ENCODE measurements at places on chromosomes 13 and 19. TPM values are rescaled to one million over a fixed set of nuclear protein-coding genes. Genes with fewer than 3 reads are reported as not detected.

The PLPPR3 gene
- total RNA-seq = 0.25 TPM

The COX7A1 gene
- 20.4 TPM for total RNA-seq

The STAP2 gene
- 30.9 TPM for total RNA-seq

The NLRP7 gene
- not detected for total RNA-seq

The FARSA gene
- 91.5 TPM for total RNA-seq

The MBD3L3 gene
- total RNA-seq = not detected

The FLT1 gene
- 74.6 TPM for total RNA-seq

The EBI3 gene
- 0.73 TPM for total RNA-seq

The ZNF541 gene
- total RNA-seq = 0.15 TPM

The KASH5 gene
- total RNA-seq = not detected

The IGFL4 gene
- total RNA-seq = not detected

The PLK5 gene
- not detected for total RNA-seq

The MCEMP1 gene
- total RNA-seq = not detected

The ZNF93 gene
- total RNA-seq = 11.4 TPM

The EDNRB gene
- 7.3 TPM for total RNA-seq

The CEACAM7 gene
- total RNA-seq = not detected

The PPP1R13L gene
- 20.8 TPM for total RNA-seq

The ZFP36 gene
- total RNA-seq = 17.3 TPM

The SIGLEC7 gene
- total RNA-seq = not detected

The KCNJ14 gene
- total RNA-seq = 0.39 TPM

The KLK5 gene
- not detected for total RNA-seq

The SLC27A5 gene
- total RNA-seq = 7.9 TPM

The IL12RB1 gene
- total RNA-seq = 0.87 TPM

The KLK3 gene
- not detected for total RNA-seq

The B3GNT3 gene
- total RNA-seq = 0.13 TPM

The ZNF433 gene
- total RNA-seq = 1.4 TPM

The CYP4F22 gene
- total RNA-seq = not detected

The ZNF77 gene
- total RNA-seq = 1.2 TPM

The SYNE4 gene
- not detected for total RNA-seq

The NDFIP2 gene
- total RNA-seq = 11.0 TPM

The TUBGCP3 gene
- total RNA-seq = 17.2 TPM

The MYO1F gene
- 0.07 TPM for total RNA-seq

The TJP3 gene
- not detected for total RNA-seq

The POMP gene
- 153 TPM for total RNA-seq

The C13orf42 gene
- not detected for total RNA-seq

The MAMSTR gene
- total RNA-seq = 0.67 TPM

The KLK14 gene
- not detected for total RNA-seq

The ZNF726 gene
- total RNA-seq = 4.1 TPM

The CTXN1 gene
- total RNA-seq = 4.1 TPM

The CELF5 gene
- not detected for total RNA-seq

The WASF3 gene
- 2.5 TPM for total RNA-seq

The SIGLEC8 gene
- total RNA-seq = not detected

The ZNF441 gene
- total RNA-seq = 2.8 TPM

The ERICH6B gene
- not detected for total RNA-seq

The SBSN gene
- not detected for total RNA-seq

Data from mammary microvascular endothelial cell (primary cell).